Stimulated activated CD8-positive, alpha-beta memory T cell treated with anti-CD3 and anti-CD28 coated beads, Interleukin-4, amount 100 ng/mL, for 48 hours (primary cell): ENCODE measurements at places on chromosomes 4 and X.
A peak's percentile ranks its signal among the peaks of the same experiment; 100 is the strongest.

DNA sequence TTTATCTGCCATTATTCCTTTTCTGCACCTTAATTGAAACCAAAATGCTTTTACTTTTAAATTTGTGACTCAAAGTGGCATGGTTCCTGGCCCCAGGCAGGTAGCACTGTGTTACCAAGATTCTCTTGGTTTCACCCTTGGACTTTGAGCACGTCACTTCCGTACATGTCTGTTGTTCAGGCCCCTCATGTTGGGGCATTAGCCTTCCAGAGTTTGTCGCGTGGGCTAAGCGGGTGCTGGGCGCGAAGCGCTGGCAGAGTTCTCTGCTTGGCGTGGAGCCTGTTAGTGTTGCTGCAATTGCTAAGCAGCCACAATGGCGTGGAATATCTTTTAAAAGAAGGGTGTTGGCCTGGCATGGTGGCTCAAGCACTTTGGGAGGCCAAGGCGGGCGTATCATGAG lies 14.0 kb upstream of the TADA2B start:
- DNase-seq = no peak

- no peak for DNase-seq
Measured at GRCh38 chrX:143787341-143787740, 66.8 kb upstream of the SPANXN2 start.

DNA sequence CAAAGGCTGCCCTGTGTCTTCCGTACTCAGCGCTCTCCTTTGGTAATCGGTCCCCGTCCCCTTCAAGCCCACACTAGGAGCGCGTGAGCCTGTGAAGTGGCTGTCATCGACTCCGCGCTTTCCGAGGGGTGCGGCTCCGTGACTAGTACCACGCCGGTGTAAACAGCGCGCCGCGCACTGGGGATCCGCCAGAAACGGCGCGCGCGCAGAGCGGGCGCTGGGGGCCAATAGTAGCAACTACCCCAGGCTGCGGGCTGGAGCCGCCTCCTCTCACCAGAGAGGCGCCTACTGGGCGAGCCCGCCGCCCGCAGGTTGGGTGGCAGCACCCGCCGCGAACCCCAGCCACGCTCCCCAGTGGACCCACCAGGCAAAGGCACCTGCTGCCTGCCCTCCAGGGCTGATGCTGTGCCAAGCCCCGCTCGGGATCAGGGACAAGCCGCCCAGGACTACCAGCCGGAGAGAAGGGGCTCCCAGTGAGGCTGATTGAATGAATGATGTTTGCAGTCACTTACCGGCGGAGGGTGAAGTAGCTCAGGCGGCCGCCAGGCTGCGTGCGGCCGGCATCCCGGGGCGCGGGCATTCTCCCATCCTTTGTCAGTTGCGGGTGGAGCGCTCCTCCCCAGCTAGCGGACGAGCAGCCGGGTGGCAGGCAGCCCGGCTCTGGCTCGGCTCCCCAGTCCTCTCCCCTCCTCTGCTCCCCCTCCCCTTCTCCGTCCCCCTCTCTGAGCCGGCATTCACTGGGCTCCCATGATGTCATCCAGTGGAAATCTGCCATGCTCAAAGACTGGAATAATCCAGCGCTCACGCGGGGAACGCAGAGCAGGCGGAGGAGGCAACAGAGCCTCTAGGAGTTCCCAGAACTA lies 370.3 kb upstream of the SMIM31 start:
- DNase-seq = peak; percentile 25

GRCh38 chrX:9927698-9928482 lies 39.3 kb upstream of the CLDN34 start:
- no peak for DNase-seq

DNA sequence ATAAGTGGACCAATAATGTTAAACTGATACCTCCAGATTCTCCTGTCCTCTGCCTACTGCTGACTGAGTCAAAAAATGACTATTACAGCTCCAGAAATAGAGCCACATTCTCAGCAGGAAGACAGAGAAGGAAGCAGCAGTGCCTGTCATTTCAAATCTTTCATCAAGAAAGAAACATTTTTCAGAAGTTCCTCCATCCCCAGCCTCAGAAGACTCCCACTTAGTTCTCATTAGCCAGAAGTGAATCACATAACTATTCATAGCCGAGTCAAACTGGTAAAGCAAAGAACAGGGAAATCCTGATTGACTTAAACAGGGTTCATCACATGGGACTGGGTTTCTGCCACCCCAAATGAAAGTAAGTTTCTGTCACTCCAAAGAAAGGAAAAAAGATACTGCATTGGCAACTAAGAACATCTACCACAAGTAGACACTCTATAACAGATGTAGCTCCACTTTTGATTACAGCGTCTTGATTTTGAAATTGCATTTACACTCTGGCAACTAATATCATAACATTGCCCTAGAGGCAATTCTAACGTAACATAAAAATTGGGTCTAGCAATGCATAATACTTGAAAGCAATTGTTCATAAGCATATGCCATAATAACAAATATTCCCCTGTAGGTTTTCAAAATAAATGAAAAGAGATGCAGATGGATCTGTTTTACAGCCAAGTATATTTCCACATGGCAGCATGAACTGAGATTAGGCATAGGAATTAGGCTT lies 599.8 kb downstream of the GALNTL6 start:
- DNase-seq = no peak

DNA sequence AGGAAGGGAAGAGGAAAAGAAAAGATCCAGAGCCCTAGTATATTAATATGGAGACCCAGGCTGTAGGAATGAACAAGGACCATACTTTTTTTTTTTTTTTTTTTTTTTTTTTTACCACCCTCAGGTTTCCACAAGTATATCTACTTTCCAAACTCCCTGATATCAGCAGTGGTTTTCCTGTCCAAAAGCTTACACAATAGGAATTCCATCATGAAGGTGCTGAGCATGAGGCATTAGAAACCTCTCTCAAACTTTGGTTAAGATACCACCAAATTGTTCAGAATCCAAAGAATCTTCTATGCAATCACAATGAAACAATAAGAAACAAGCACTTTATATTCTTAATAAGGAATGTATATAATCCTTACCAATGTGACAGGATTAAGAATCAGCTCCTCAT lies 26.5 kb downstream of the RPS6KA3 start:
- DNase-seq = no peak

DNA sequence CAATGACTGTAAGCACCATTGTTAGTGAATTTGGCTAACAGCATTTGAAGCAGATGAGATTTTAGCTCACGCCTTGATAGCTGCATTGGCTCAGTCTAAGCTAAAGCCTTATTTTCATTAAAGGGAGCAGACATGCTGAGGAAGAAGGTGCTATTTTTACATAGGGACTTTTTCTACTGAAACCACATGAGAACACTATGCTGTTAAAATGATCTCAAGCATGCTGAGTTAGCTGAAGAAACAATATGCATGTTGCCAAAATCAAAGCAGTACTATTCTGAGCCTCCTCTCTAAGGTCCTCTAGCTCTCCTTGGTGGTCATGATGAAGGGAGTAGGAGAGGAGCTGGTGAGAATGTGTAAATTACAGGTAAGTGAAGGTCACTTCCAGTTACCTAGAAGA lies 134.4 kb upstream of the JADE1 start:
- no peak for DNase-seq

DNA sequence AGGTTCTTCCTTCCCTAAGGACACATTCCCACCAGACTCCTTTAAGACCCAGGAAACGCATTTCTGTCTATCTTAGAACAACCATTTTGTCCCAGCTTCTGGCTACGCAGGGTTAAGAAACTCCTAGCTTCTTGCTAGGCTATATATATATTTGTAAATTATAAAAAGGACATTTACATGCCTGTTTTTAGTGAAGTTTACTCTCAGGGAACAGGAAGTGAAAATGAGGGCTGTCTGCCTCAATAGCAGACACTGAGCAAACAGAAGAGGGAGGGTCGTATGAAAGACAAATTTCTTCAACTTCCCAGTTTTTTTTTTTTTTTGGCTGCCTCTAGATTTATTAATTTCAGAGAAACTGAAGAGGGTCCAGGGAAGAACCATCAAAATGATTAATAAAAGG lies 9.3 kb upstream of the FRMPD3 start:
- DNase-seq = no peak

- DNase-seq = no peak
Measured at GRCh38 chr4:88858752-88859151, 161.1 kb upstream of the NAP1L5 start.

GRCh38 chr4:17701138-17701839 lies 80.1 kb downstream of the FAM184B start:
- no peak for DNase-seq

DNA sequence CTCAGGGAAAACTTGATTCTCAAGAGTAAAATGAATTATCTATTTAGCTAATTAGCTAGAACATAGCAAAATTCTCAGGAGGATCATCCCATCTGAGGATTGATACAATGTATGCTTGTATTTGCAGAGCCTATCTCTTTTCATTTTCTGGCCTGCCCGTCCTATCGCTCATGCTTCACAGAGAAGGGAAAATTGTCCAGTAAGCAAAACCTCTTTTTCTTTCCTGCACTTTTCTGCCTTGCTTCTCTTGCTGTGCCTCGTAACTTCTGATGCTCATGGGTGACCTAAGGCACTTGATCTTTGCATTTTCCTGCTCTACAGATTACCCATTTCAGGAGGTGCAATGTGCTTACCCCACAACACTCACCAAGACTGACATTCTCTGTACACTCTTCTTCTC lies 88.1 kb downstream of the GBA3 start:
- no peak for DNase-seq

DNA sequence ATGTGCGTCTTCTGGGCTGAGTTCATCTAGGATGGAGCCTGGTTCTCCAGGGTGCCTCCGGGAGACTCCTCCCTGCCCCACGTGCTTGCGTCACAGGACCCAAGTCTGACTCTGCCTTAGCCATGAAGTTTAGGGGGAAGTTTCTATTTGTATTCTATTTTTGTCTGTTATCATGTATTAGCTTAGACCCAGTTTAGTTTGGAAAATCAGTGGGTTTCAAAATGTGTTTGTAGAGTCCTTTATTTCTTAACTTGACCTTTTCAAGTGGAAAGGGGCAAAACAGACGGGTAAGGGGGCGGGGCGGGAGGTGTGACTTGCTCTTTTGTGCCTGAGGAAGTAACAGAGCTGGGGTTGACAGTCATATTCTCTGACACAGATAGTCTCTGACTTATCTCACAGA lies 86.0 kb downstream of the HTT start:
- no peak for DNase-seq

DNA sequence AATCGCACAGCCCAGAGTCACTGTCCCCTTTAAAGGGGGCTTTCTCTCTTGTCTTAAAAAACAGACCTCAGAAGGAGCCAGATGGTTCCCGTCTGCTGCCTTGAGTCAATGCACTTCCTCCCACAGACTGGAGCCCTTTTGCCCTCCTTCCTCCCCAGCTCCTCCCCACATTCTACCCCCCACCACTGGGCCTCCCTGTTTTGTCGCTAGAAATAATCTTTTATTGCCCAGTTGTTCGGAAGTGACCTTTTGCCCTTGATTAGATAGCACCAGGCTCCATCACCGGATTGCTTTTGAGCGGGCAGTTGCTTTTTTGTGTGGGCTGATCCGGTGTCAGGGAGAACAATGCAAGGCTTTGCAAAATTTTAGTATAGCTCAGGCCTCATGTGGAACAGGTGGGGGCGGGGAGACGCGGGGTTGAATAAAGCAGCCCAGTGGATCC lies 47.7 kb downstream of the SPRY1 start:
- peak; percentile 56 for DNase-seq

DNA sequence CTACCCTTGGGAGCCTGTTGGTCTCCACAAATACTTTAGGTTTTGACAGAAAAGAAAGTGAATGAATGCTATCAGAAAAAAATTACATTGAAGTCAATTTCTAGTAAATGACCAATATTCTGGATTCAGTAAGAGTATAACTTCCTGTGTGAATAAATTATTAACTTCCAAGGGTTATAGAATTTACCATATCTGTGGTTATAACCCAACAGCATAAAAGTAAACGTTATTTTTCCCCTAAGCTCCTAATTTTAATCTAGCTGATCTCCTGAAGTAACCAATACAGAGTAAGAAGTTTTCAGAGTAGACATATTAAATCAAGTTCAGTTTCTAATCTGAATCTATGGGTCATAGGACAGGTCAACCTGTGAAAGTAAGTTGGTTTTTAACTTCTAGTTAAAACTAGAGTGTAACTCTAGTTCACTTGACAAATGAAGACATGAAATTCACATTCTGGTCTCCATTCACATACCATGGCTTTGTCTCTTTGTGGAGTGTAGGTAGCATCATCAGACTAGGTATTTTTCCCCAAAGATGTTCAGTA lies 22.8 kb downstream of the DTHD1 start:
- DNase-seq = no peak

- DNase-seq = no peak
Measured at GRCh38 chrX:20311505-20311904, 44.8 kb upstream of the RPS6KA3 start.

DNA sequence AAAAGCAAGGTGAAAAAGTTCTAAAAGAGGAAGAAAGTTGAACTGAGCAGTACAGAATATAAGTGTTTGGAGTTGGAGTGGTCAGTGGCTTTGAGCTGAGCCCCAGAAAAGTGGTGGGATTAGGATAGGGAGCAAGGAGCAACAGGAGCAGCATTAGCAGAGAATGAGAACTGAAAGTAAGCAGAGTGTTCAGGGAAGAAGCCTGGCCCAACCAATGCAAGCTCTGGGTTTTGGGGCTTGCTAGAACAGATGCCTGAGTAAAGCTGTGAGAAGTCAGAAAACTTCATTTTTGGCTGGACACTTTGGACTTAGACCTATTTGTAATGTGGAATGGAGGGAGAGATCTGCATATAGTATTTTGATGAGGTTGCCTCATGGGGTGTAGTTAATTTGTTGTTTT lies 17.8 kb downstream of the JADE1 start:
- DNase-seq = no peak

DNA sequence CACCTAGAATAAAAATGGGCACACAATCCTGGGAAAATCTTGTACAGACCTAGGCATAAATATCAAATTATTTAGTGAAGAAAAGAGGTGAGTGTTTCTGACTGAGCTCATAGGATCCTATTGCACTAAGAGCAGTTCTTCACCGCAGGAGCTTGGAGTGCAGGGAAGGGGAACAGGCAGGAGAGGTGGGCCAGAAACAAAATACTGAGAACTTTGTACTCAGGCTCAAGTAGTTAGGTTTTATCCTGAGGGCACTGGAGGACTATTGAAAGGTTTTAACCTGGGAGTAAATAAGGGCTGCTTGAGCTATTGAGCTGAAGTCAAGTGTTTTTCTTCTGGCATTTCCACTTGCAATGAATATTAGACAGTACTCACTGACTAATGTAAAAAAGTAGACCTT lies 12.2 kb downstream of the EPHA5 start:
- DNase-seq = no peak

DNA sequence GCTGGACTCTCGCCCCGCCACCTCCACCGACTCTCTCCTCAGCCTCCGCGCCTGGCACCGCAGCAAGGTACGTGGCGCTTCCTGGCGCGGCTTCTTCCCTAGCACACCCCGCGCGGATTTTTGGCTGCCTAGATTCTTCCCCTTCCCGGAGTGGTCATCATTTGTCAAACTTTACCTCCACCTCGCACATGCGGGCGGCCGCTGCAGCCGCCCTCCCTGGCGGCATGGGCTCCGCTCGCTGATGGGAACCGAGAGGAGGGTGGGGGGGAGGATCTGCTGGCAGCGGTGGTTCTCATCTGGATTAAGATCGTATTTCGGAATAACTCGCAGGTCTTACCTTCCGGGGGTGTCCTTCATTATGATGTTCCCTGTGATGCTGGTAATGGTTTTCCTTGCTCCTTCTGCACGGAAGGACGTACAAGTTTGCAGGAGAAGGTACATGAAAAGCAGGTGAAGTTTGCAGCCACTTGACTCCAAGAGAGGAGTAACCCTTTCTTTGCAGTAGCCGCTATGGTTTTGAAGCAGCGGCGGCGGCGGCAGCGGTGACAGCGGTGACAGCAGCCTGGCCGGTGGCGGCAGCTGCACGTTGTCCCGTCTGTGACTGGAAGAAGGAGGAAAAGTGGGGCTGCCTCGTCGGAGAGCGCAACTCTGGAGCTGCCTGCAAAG lies 2183.9 kb upstream of the TENM3 start:
- DNase-seq = peak; percentile 26
